ENCODE measurements at places on chromosomes 6 and 20. TPM values are rescaled to one million over a fixed set of nuclear protein-coding genes. Genes with fewer than 3 reads are reported as not detected.

GRCh38 chr20:4234128-4234527, 218.8 kb upstream of the RNF24 start:
- no peak for DNase-seq

DNA sequence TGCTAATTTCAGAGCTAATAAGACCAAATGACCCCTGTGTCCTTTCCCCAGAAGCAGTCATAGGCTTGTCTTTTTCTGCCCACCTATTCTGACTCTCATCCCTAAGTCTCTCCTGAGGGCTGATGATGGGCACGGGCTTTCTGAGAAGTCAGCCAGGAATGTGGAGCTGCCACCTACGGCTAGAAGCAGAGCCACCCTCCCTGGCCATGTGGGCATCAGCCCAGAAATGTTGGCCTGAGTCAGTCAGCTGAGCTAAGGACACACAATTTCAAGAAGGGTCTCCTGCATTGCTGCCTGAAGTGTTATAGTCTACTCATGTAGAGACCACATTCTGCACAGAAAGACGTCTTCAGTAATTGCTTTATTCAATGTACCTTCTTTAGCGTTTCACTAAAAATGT, 17.1 kb downstream of the MYLIP start:
- DNase-seq, result no peak

DNA sequence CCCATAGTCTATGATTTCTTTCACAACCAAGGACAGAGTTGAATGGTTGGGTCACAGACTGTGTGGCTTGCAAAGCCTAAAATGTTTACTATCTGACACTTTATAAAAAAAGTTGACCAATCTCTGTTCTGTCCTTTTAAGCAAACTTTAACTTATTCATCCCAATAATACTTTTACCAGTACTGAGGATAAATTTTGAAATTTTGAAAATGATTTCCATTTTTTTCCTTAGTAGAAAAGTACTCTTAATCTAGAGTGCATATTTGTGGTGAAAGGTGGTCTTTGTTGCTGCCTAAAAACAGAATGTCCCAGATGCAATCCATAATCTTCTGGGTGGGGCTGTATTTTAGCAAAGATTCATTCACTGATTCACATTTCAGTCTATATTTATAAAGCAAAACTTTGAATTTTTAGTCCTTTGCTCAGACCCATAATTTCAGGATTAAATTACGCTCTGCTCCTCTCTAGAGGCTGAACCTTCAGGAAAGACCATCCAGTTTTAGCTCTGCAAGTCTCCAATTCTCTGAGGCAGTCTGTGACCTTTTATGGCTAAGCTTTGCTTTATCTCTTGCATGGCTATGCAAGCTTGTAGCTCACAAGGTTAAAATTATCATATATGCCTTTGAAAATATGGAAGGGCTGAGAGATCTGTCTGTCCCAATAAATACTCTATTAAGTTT, 573.5 kb downstream of the COL12A1 start:
- DNase-seq, result no peak

DNA sequence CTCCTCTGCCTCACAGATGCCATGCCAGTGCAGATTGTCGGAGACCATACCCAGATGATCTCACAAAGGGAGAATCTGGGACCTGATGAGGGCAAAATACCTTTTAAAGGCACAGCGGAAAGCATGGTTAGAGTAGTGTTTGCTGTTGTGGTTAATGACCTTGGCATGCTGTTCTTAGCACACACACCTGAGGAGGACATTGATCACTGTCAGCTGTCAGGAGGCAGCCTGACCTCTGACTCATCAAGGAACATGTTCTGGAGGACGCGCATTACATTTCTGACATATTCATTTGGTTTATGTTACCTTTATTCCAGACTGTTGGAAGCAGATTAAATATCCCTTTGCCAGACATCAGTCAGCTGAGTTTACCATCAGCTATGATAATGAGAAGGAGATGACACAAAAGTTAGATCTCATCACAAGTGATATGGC, 57.1 kb downstream of the GOPC start:
- no peak for DNase-seq

DNA sequence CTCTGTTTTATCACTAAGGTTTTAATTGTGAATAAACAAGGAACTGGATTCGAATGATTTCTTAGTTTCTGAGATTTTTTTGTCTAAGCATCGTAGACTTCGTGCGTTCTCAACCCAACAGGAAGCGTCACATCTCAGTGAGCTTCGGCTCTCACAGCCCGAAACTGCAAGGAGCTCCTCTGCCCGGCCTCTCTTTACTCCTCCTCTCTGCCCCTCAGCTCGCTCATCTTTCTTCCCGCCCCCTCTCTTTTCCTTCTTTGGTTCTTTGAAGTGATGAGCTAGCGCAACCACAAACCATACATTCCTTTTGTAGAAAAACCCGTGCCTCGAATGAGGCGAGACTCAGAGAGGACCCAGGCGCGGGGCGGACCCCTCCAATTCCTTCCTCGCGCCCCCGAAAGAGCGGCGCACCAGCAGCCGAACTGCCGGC, 480 bp upstream of the NT5E start:
- DNase-seq, result no peak

Gene TMEM239
- not detected for total RNA-seq

DNA sequence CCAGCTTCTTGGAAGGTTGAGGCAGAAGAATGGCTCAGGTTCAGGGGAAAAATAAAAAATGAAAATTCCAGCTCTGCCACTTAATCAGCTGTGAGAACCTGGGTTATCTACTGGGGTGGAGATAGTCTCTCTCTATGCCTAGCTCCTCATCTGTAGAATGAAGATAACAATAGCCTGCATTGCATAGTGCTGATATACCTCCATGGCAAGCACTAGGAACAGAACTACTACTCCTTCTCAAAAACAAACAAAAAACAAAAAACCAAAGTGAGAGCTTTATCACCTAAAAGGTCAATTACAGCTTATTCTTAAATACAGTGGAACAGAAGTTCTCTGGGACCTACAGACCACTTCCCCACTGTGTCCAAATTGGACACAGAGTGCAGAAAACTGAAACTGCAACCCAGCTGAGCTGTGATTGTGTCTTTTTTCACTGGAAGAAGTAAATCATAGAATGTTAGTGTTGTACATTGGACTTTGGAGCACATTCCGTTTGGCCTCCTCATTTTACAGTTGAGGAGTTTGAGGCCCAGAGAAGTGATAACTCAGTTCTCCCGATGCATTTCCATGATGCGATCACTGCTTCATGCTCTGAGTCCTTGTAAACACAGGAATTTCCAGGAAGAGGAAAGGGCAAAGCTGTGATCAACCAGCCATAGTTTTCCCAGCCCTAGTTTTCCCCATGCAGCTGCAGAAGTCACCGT, 23.3 kb downstream of the MTFR2 start:
- no peak for DNase-seq

Gene TMEM242
- 6.1 TPM for total RNA-seq

- no peak for DNase-seq
Observed at GRCh38 chr6:14443629-14444268, 326.2 kb downstream of the CD83 start.

Gene SIM1
- not detected for total RNA-seq

- DNase-seq, result no peak
Observed at GRCh38 chr20:60812561-60812960, 439.5 kb upstream of the CDH4 start.

DNA sequence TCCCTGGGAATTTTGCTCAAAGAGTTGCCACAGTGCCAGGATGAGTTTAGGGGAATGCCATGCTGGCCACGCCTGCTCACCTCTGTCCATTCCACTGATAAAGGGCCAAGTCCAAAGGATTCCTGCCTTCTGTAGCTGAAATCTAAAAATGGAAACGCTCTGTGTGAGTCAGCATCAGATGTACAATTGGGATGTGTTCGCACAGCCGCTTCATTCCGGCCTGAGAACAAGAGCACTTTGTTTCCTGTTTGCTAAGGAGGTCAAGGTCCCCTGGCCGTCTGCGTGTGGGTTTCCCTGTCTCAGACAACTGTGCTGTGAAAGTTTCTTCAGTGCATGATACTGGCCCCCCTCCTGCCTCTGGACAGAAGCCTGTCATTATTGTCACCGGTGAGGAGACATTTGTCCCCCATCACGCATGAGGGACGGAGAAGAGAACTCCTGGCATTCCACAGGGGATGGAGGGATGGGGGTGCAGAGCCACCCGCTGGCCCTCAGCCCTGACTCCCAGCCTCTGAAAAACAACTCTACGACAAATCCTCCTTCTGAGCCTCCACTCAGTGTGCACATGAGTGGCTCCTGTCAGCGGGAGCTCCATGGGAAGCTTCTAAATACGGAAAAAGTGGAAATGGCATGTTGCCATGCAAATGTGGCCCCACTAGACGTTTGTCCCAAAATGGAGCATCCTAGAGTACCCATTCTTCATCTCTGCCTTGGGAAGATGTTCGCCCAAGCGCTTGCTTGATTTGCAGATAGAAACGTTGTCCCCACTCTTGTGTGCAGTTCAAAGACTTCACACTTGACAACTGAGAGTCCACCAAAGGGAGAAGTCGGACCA, 143.5 kb upstream of the AFDN start:
- no peak for DNase-seq

Gene PAQR8
- 8.8 TPM for total RNA-seq

GRCh38 chr6:64838726-64839125, 868.3 kb downstream of the EYS start:
- DNase-seq, result no peak

GRCh38 chr20:52798124-52798523, 174.0 kb upstream of the TSHZ2 start:
- no peak for DNase-seq

Gene SMLR1
- not detected for total RNA-seq

- DNase-seq, result no peak
Observed at GRCh38 chr6:123945386-123945785, 141.7 kb downstream of the NKAIN2 start.

Gene COL11A2
- 0.25 TPM for total RNA-seq

Gene FAM229B
- total RNA-seq, result 11.0 TPM

Gene HLA-DQB1
- total RNA-seq, result 3.2 TPM

Gene COL21A1
- 16.7 TPM for total RNA-seq

GRCh38 chr6:155412335-155412734, 43.3 kb downstream of the NOX3 start:
- no peak for DNase-seq

- no peak for DNase-seq
Observed at GRCh38 chr6:156058356-156058755, 602.7 kb upstream of the NOX3 start.

DNA sequence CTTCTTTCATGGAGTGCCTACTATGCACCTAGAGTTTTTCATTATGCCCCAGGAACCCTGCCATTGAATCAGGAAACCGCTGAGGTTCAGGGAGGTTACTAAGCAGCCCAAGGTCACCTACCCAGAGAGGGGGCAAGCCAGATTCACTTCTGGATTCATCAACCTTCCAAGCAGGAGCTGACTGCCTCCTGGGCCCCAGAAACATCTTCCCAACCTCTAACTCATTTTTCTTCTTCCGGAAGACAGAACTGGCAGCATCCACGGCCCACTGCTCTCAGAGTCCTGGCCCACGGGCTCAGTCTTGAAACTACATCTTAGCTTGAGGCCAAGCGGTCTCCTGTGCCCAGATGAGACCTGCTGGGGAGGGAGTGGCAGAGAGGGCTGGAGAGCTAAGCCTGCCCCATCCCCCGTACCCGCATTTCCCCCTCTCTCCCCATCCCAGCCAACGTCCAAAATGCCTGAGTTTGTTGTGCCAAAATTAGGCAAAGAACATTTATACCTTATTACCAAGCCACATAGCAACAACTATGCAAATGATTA, 281.0 kb downstream of the CDC5L start:
- DNase-seq, result no peak

Gene CSTF1
- total RNA-seq, result 27.0 TPM

DNA sequence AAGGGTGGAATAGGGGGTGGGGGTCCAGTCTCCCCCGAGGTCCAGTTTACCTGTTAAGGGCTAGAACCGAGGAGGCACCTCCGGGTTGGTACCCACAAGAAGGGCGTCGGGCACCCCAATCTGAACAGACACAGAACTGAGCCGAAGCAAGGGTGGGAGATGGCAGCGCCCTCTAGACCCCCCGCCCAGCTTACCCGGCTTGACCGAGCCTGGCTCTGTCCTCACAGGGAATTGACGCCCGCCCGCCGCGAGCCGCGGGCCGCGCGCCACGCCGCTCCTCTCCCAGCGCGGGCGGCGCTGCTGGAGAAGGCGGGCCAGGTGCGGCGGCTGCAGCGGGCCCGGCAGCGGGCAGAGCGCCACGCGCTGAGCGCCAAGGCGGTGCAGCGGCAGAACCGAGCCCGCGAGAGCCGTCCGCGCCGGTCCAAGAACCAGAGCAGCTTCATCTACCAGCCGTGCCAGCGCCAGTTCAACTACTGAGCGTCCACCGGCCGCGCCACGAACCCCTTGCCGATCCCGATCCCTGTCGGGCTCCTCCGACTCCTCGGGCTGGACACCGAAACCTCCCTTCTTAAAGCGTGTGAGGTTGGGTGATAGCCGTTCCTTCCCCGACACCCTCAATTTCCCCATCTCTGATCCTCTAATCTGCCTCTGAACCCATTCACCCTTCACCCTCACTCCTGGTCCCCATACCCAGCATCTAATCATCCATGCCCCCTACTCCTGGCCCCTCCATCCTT, 5.9 kb downstream of the TP53INP2 start:
- DNase-seq, result no peak

DNA sequence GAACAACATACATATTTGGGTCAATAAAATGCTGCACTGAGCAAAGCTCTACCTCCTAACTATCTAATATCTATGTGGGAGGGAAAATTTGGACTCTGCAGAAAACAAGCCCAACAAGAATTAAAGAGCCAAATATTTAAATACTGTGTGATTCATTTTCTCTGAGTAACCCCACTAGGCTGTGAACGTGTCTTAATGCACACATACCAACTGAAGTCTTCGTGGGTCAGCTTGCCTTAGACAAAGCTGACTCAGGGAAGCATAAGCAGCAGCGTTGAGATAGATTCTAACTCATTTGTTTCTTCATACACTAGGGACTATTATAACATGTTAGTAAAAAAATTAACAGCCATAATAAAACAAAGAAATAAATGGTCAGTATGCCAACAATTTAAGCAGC, 114.3 kb downstream of the GJA1 start:
- no peak for DNase-seq
